Activated CD8-positive, alpha-beta memory T cell treated with anti-CD3 and anti-CD28 coated beads for 1 hour (primary cell): ENCODE measurements at places on chromosomes 12 and 14.

- DNase-seq, result no peak
These were observed 21.0 kb downstream of the NDUFA12 start for GRCh38 chr12:94982456-94982855.

- DNase-seq, result no peak
These were observed 210.8 kb upstream of the NPAS3 start for GRCh38 chr14:32727832-32728231.

DNA sequence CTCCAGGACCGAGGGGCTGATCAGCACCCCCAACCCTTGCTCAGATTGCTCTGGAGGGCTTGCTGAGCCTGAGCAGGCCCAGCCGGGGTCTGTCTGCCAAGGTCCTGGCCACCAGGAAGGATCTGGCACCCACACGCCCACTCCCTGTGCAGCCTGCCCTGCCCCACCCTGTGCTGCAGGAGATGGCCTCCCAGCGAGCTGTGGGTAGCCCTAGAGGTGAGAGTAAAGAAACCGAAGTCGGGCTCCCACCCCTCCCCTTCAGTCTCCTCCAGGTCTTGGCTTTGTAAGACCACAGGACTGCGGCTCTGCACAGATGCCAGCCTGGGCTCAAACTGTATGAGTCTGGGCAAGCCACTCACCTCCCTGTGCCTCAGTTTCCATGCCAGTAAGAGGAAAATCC lies 307.8 kb downstream of the BCL11B start:
- no peak for DNase-seq

GRCh38 chr12:51821440-51822260 lies 26.9 kb downstream of the FIGNL2 start:
- no peak for DNase-seq

GRCh38 chr12:50401500-50402081 lies 906 bp downstream of the LARP4 start:
- no peak for DNase-seq

- DNase-seq, result no peak
These were observed 8.3 kb upstream of the SERPINA6 start for GRCh38 chr14:94331462-94331861.

GRCh38 chr14:70472253-70473159 lies 20.5 kb downstream of the ADAM21 start:
- DNase-seq, result no peak

GRCh38 chr14:50659327-50659974 lies 8.7 kb downstream of the SAV1 start:
- DNase-seq, result no peak

DNA sequence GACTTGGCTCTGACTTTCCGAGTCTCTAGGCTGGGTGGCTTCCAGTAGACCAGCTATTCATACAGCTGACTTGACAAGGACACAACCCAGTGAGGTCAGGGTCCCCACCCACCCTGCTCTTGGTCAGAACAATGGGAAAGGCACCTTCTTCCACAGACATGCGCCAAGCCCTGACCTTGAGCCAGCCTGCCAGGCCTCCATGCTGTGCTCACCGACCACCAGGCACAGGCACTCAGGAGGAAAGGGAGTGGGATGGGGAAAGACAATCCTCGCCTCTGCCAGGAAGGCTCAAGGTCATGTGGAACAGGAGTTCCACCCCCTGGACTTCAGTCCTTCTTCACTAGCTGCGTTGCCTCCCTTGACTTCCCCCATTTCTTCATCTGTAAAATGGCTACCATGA lies 31.4 kb downstream of the GALNT16 start:
- DNase-seq, result no peak

- DNase-seq, result no peak
These were observed 475.8 kb upstream of the TMEM132C start for GRCh38 chr12:127791217-127791616.

DNA sequence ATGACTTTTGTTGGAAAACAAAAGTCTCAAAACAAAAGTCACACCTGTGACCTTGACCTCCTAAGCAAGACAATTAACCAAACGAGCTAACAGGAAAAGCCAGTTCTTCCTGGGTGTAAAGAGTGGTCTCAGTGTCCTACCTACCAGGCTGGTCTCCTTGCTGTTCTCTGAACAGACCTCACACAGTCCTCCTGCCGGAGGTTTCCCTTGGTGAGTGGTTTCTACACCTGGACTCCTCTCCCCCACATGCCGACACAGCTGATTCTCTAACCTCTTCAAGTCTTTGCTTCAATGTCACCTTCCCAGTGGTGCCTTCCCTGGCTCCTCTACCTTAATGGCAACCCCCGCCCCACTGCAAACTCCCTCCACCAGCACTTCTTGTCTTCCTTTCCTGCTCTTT lies 238.6 kb downstream of the ZFP36L1 start:
- no peak for DNase-seq

- peak; percentile 24 for DNase-seq
These were observed 23.5 kb upstream of the INF2 start for GRCh38 chr14:104665657-104666522.

DNA sequence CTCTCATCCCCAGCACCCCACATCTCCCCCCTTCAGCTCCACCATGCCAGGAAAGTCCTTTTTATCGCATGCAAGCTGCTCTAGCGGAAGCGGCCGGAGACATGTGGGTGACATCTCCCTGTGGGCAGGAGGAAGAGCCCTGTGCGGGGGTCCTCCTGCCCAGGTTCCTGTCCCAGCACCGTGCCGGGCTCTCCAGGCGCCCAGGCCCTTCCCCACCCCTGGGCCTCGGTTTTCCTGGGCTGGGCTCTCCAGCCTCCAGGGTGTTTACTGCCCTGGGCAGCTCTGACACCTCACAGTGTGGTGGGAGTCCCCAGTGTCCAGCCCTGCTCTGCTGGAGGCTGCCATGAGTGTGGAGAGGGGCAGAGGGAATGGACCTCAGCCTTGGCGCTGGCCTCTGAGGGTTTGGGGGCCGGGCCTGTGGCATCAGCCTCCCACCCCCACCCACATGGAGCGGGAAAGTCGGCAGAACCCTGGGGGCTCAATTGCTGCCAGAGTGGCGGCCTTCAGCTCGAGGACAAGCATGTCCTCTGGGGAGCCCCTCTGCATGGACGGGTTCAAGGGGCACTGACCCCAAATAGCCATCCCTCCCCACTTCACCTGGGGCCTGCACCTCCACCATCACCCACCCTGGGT lies 16.9 kb downstream of the ASPG start:
- no peak for DNase-seq

GRCh38 chr12:132432721-132433577 lies 57.0 kb upstream of the FBRSL1 start:
- DNase-seq, result no peak

DNA sequence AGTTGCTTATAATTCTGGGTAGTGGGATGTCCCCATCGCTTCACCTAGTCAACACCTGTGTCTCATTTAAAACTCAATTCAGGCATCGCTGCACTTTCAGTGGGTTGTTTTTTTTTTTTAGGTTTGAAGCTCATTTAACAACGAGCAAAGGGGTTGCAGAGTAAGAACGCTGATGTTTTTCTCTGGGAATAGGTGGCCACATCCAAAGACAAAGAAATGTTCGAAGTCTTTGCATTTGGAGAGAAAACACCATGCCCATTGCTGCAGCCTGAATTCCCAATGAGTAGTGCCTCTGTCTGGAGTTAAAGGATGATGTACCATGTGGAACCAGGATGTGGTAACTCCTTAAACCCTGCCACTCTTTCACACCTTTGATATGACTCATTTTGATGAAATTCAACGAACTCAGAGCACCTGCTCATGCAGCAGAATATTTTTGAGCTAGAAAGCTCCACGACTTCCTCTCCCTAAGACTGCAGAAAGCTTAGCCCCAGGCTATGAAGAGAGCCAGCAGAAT lies 35.1 kb upstream of the BATF start:
- no peak for DNase-seq

- DNase-seq, result no peak
These were observed 70.2 kb upstream of the TBX5 start for GRCh38 chr12:114476159-114476558.
